ENCODE measurements at places on chromosomes 3 and 15.

DNA sequence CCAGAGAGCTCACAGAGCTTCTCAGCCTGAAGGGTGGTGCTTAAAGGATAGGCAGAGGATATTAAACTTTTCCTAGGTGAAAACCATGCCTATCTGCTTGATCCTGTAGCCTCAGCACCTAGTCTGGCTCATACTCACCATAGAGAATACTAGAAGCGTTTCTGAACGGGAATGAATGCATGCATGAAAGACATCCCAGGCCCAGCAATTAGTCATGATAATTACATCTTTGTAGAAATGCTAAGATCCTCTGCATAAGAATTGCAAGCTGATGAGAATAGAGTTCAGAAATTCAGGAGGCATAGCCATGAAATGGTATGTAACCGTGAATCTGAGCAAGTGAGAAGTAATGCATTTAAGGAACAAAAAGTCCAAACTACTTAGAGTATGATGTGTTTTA is 5.9 kb upstream of the TMEM108 start:
- no peak for DNase-seq

- peak; percentile 100 for DNase-seq
Observed at GRCh38 chr3:36992806-36993325, at the start of gene EPM2AIP1. Gene EPM2AIP1, minus strand, starts transcription at chr3:36993131. Its CDS starts 54 bp downstream, at chr3:36993077.

GRCh38 chr3:16090024-16090423 is 84.5 kb upstream of the GALNT15 start:
- peak; percentile 96 for DNase-seq

DNA sequence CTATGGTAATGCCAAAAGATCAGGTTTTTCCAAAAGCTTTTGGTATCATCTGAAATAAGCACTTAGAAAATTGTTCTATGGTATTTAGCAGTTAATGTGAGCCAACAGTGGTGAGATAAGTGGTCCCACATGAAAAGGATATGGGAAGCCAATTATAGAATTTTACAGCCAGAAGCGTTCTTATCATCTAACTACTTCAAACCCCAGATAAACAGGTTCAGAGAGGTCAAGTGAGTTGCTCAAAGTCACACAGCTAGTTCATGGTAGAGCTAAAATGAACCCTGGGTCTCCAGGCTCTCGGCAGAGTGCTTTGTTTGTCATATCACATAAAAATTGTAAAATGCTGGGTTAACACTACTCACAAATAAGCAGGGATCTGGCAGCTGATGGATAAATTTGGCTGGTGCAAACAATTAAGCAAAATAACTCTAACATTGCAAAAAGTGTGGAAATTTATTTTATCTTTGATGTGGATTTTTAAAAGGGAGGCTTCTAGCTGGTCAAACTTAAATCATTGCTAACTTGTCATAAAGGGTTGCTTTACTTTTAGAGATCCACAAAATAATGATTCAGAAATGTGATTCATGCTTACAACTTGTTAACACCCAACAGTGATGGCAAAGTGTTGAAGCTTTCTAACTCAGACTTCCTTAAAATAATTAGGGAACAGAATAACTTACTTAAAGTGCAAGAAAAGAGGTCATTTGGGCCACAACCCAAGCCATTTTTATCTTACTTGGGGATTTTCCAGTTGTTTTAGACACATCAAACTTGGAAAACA is 202.8 kb upstream of the TBC1D5 start:
- DNase-seq, result peak; percentile 44

- DNase-seq, result peak; percentile 78
Observed at GRCh38 chr15:41917767-41918430, 24.0 kb upstream of the SPTBN5 start.

- no peak for DNase-seq
Observed at GRCh38 chr3:150631515-150632221, 28.5 kb downstream of the SELENOT start.

- DNase-seq, result no peak
Observed at GRCh38 chr3:169663951-169664820, 674 bp upstream of the MECOM start.

GRCh38 chr3:102485701-102486100 is 50.9 kb downstream of the ZPLD1 start:
- DNase-seq, result no peak

DNA sequence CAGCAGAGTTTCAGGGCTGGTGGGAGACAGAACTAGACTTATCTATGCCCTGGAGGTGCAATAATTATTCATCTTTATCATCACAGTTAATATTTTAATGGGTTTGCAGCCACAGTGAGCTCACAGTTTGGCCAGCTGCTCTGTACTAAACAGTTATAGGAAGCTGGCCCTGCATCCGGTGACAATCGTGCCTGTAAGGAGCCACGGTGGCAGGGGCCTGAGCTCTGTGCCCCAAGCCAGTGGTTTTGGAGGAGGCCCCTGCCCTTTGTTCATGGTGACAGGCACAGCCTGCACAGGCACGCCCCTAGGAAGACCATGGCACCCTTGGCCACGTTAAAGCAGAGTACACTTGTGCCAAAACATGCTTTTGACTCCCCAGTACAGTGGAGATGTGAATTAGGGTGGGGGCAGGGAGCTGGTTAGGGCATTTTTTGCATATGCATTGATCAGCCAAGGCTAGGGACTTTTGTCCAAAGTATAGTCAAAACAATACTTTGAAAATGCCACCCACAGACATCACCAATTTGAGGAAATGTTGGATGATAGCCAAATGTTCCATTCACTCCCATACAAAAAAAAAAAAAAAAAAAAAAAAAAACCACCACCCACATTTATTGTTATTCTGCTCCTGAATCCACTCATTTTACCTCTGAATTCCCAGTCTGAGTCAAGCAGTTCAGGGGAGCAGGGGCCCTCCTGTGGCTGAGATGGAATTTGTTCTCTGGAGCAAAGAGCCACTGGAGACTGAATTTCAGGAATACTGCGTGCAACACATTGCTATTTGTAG is 3.4 kb upstream of the RFTN1 start:
- DNase-seq, result peak; percentile 74

- no peak for DNase-seq
Observed at GRCh38 chr3:78462021-78462420, 1305.8 kb downstream of the ROBO1 start.

GRCh38 chr3:36366308-36366707 is 14.0 kb upstream of the STAC start:
- DNase-seq, result no peak

DNA sequence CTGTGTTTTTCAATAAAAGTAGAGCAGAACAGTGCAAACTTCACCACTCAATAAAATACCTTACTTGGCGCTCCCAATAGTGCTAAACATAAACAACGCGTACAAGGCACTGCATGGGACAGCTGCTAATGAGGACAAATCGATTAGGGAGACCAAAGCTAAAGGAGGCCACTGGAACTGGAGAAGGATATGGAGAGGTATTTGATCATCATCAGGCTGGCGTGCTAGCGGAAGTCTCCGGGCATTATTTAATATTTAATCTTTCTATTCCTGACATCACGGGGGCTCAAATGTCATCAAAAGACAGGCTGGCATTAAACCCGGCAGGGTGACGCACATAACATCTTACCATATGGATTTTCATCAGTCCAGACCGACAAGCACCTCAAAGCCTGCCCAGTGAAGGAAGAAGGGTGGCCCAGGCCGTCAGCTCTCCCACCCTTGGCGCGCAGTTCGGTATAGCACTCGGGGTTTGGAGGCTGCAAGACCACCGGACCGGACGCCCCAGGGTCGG is 604 bp downstream of the CCPG1 start:
- DNase-seq, result peak; percentile 68

- DNase-seq, result peak; percentile 85
Observed at GRCh38 chr15:45641999-45642932, 7.4 kb downstream of the SQOR start.

GRCh38 chr3:16653712-16654111 is 48.5 kb upstream of the DAZL start:
- DNase-seq, result no peak
